ENCODE measurements at places on chromosomes 7 and 10.

DNA sequence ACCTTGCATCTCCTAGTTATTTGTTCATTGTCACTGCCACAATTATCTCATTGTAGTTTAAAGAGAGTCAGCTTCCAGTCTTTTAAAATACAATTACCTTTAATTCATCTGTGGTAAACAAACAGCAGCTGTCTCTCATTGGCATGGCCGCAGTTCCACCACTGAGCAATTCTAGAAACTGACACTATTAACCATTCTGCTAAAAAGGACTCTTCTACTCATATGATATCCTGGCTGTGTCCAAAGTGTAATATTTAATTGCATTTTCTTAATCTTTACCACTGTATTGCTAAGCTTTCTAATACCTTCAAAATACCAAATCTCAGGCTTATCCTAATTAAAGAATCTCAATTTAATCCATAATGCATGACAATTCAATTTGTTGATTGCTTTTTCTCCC, 639.0 kb downstream of the AUTS2 start:
- no peak for DNase-seq

- DNase-seq = no peak
Observed at GRCh38 chr7:106313966-106314365, 29.2 kb upstream of the NAMPT start.

DNA sequence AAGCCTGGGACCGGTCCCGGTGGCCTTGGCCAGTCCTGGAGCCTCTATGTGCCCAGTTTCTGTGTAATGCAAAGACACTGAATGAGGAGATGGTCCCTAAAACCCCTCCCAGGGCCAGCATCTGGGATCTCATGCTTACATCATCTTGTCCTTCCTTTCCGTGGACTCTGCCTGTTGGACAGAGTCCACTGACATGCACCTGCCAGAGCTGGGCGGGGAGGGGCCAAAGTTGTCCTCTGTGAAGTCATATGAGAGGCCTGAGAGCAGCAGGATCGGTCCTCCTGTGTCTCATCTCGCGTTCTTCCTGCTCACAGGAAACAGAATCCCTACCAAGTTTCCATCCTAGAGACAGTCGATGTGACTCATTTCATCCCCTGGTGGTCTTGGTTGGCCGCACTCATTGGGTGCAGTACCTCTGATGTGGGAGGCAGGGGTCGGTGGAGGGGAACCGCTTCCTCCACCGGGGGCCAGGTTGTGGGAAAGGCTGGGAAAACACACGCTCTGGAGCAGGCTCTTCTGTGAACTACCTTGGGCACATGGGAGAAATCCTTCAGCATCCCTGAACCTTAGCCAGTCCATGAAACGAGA, 389.6 kb upstream of the PODXL start:
- no peak for DNase-seq

DNA sequence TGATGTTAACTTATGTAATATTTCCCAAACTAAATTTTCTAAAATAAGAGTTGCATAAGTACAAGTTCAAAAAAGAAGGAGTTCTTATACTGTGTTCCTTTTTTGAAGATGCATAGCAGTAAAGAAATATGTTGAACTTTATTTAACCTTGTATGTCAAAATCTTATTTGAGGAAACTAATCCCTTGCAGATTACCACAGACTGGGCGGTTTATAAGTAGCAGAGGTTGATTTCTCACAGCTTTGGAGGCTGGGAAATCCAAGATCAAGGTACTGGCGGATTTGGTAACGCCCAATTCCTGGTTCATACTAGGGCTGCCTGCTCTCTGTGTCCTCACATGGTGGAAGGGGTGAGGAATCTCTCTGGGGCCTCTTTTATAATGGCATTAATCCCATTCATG, 68.5 kb downstream of the GNAT3 start:
- DNase-seq = no peak

GRCh38 chr10:25704622-25705021, 229.4 kb upstream of the MYO3A start:
- DNase-seq = no peak

DNA sequence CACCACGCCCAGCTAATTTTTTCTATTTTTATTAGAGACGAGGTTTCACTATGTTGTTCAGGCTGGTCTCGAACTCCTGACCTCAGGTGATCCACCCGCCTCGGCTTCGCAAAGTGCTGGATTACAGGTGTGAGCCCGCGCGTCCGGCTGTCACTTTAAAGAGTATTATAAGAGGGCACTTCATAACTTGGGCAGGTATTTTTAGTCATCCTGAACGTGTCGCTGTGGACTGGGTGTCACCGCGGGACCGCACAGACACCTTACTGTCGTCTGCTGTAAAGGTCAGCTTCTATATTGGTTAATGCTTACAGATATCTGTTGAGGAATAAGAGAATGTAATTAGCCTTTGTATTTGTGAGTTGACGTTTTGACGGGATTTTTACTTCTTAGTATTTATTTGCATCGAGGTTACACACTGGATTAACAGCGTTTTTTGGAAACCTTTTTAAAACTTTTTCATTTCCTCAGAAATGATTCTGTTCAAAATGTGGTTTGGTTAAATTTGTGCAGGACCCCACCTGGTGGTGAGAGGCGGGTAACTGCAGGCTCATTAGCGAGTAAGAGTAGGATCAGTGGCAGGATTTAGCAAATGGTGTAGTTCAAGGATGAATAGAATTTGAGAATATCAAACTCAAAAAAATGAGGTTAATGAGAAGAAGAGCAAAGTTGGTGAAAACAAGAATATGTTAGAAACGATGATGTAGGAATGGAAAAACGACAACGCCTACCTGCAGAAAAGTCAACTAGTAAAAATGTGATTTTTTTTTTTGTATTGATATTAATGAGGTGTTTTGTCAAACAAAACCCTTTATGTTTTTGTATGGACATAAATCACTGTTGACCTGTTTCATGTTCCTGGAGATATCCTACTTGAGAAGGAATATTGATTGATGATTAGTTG, 3.2 kb downstream of the DNAJB6 start:
- DNase-seq = peak; percentile 54

DNA sequence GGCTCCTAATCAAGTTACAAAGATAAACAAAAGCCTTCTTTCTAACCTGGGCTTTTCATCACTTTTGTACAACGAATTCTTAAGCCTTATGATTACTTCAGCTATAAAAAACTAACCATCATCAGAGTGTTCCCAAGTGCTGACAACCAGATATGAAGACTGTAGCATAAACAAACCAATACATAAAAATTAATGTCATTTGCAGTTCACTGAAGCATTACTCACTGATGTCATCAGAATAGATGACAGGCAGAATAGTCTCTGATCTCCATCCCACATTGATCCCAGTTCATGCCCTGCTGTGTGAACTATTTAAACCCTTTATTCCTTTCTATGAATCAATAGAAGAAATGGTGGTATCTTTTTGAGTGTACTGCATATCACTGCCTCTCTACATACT, 84.4 kb downstream of the DNAJC1 start:
- peak; percentile 28 for DNase-seq

GRCh38 chr10:52740913-52741675, 31.5 kb downstream of the MBL2 start:
- peak; percentile 12 for DNase-seq

GRCh38 chr7:79149831-79150230, 303.6 kb downstream of the MAGI2 start:
- no peak for DNase-seq

DNA sequence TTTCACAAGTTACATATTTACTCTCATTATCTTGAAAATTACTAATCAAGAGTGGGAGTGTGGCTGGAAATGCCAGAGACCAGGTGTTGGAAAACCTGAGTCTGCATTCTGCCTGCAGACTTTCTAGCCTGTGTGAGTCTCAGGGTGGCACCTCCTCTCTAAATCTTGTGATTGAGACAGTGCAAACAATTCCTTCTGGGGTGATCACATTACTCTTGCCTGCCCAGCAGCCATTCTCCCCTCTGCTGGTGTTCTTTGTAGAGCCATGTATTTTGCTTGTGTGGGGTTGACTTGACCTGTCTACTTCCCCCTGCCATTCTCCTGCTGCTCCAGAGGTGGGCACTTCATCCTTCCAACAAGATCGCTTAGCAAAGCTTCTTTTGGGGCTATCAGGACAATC, 101.1 kb downstream of the RAPGEF5 start:
- DNase-seq = no peak

DNA sequence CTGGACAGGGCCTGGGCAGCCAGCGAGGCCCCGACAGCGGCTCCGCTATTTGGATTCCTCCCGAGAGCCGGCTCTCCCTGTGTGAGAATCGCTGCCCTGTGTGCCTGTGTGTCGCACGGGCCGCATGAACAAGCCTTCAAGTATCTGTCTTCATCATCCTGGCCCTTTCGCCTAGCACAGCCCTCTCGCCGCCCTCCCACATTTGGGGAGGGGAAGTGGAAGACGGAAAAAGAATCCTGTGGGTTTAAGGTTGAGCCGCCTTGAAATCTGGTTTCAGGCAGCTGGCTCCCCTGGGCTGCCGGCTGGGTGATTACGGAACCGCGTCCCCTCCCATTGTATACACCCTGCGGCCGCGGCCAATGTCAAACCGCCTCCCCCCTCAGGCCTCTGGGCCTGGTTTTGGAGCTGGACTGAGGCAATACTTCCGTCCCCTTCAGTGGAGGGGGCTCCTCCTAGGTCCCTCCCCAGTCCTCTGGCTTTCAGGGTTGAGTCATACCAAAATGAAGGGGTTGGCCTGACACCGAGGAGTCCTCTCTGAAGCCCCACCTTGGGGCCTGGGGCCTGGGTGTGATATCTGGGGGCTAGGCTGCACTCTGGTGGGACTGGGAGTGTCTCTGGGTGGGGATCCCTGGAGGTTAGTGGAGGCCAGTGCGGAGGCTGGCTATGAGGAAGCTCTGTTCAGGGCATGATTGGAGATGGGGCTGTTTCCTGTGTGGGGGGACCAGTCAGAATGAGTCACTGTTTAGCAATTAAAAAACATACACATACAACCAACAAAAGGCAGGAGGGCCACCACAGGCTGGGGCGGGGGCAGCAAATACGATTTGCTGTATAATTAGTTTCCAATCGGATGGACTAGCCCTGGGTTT, 1.7 kb downstream of the TRIM8 start:
- peak; percentile 83 for DNase-seq

- DNase-seq = no peak
Observed at GRCh38 chr10:121608469-121609190, 10.4 kb upstream of the FGFR2 start.

DNA sequence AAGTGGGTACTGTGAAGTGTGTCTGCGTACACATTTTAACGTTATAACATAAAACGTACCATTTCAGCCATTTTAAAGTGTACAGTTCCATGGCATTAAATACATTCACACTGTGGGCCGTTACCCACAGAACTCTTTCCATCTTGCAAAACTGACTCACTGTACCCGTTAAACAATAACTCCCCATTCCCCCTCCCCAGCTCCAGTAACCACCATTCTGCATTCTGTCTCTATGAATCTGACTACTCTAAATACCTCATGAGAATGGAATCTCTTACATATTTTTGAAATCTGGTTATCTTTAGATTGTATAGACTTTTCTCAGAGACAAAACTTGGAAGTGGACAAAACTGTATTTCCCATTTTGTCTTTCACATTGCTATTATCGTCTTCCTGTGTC, 9.3 kb downstream of the ARL3 start:
- DNase-seq = peak; percentile 51

- DNase-seq = no peak
Observed at GRCh38 chr10:128174581-128175559, 48.6 kb upstream of the MKI67 start.

- no peak for DNase-seq
Observed at GRCh38 chr7:112887337-112887736, 97.1 kb upstream of the TMEM168 start.

- DNase-seq = no peak
Observed at GRCh38 chr7:20064181-20064970, 152.8 kb downstream of the MACC1 start.

GRCh38 chr10:55233505-55233904, 432.5 kb upstream of the PCDH15 start:
- DNase-seq = no peak

- DNase-seq = no peak
Observed at GRCh38 chr7:139594911-139595476, 71.5 kb downstream of the CLEC2L start.

GRCh38 chr10:102962951-102963755, 45.1 kb downstream of the CNNM2 start:
- no peak for DNase-seq

- DNase-seq = no peak
Observed at GRCh38 chr10:129774736-129775401, 189.2 kb downstream of the EBF3 start.

- DNase-seq = no peak
Observed at GRCh38 chr7:81604808-81605174, 165.1 kb downstream of the HGF start.

DNA sequence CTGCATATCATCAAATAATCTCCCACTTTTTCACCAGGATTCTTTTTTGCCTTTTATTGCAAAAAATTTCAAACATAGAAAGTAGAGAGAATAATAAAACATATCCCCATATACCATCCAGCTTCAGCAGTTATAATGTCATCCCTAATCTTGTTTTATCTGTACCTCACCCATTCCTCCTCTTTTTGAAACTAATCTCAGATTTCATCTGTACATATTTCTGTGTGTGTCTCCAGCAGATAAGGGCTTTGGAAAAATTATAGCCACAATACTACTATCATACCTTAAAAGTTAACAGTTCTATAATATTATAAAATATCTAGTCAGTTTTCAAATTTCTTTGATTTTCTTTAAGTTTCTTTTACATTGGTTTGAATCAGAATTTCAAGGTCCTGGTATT, 7.6 kb upstream of the ENTPD1 start:
- DNase-seq = no peak

- no peak for DNase-seq
Observed at GRCh38 chr10:62243647-62243997, 25.0 kb downstream of the RTKN2 start.

- peak; percentile 52 for DNase-seq
Observed at GRCh38 chr10:31707093-31708039, 221.3 kb downstream of the ARHGAP12 start.

- no peak for DNase-seq
Observed at GRCh38 chr10:110078317-110078716, 70.5 kb downstream of the ADD3 start.
